ENCODE measurements at places on chromosomes 5 and 9.
A peak's percentile ranks its signal among the peaks of the same experiment; 100 is the strongest.

DNA sequence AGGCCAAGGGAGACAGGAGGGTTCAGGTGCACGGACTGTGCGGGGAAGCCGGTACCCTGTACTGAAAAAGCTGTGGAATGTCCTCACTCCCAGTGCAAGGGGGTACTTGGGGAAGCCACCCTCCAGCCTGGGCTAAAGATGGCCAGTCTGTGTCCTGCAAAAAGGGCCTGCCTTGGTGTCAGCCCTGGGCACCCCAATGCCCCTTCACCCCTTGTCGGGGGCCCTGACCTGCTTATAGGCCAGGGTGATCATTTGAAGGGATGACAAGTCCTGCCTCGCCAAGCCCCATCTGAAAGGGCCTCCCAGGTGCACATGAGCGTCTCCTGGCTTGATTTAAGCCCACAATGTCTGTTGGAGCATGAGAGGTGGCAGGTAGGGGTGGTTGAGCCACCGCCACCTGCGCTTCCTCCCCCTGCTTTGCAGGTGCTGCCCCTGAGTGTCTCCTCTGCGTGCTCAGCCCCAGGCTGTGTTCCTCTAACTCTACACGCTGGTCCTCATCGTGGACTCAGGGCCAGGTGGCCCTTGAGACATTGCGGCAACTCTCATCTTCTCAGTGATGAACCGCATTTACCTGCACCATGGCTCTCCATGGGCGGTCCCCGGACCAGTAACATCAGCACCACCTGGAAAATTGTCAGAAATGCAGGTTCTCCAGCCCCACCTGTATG lies 97.0 kb downstream of the ANKRD33B start:
- DNase-seq: no peak

DNA sequence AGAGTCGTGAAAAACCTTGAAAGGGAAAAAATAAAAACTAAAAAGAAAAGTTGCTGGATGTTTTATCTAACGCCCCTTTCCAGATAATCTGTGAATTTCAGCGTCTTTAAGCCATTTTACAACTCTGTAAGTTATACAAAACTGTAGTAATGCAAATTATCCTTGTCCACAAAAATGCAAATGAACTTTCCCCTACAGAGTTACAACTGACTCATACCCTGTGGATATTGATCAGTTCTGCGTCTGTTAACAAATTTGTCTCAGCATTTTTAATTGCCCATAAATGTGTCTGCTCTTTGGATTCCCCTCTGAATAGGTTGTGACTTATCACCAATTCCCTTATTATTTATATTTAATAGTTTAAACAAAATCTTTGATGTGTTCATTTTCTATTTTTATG lies 105.9 kb upstream of the PRLR start:
- no peak for DNase-seq

- DNase-seq: no peak
Observed at GRCh38 chr5:169511708-169512107, 71.9 kb upstream of the SPDL1 start.

DNA sequence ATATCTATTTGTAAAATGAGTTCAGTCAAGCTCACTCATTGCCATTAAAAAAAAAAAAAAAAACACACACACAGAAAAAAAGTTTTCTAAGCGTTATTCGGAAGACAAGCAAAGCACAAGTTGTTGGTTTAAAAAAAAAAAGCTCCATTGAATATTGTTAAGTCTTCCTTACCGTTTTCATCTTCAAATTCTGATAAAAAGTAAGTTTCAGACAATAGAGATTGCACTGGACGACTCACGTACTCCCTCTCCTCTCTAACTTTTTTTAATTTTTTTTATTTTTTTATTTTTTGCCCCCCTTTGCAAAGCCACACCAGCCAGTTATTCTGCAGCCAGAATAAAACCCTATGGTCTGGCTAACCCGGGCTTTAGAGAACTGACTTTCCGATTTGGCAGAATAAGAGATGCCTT lies 544 bp downstream of the ADAMTS6 start:
- no peak for DNase-seq

- DNase-seq: no peak
Observed at GRCh38 chr5:74282490-74282889, 358.0 kb downstream of the ENC1 start.

- no peak for DNase-seq
Observed at GRCh38 chr5:115194676-115195075, 25.0 kb upstream of the TRIM36 start.

DNA sequence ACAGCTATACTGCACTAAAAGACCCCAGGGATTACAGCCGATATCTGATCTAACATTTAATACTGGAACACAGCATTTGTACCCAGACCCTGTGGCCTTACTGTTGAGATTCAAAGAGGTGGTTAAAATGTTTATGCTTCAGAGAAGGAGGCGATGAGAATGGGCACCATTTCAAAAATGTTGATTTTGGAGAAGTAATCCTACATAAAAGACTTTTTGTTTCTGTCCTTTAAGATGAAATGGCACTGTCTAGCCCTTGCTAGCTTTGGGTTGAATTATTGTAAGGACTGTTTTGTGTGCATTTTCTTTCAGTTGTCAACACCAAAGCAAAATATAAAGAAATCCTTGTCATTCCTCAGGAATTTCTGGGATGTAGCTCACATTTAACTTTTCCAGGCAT lies 288.5 kb upstream of the ANKH start:
- no peak for DNase-seq

- no peak for DNase-seq
Observed at GRCh38 chr5:177233802-177234201, 69.7 kb downstream of the RAB24 start.

DNA sequence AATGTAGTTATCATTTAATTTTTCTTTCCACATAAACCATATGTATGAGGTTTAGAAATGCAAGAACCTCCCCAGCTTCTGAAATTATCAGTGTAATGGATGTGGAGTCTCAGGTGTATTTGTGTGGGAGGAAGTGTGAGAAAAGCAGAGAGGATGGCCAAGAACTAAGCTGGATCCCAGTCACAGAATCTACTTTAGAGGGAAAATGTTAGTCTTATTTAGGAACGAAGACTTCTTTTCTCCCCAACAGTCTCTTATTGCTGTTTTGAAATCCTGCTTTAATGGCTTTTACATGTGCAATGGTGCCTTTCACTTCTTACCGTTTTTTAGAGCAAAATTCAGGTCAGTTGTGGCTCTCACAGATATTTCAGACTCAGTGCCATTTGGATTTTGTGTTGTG lies 3.0 kb downstream of the EQTN start:
- no peak for DNase-seq

- DNase-seq: no peak
Observed at GRCh38 chr5:122300374-122300773, 11.7 kb upstream of the SNCAIP start.

DNA sequence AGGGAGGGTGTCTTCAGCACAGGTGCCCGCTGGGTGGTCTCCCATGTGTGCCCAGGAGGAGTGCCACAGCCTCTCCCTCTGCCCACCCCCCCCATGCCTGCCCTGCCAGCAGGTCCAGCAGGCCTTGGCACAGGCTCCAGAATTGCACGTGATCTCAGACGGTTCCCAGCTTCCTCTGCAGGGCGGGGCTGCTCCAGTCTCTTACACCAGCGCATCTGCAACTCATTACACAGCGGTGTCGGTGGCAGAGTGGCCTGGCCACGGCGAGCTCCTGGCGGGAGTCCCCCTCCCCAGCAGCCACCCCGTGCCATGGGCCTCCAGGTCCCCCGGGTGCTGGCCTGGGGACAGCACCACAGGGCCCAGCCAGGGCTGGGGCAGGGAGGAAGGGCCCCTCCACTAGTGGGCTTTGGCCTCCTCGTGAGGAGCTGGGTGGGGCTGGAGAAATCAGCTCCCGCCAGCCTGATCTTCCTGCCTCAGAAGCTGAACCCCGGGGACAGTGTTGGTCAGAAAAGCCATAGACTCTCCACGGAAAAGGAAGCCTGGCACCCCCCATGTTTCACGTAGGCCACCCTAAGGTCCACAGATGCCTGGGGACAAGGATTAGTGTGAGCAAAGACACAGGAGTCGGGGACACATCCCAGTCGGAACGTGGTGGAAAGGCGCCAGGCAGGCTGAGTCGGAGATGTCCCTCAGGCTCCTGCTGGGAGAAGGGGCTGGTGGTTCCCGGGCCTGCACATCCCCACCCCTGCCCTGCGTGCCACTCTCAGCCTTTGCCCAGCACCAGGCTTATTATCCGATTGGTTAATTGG lies 40.2 kb downstream of the RXRA start:
- DNase-seq: peak; percentile 46

DNA sequence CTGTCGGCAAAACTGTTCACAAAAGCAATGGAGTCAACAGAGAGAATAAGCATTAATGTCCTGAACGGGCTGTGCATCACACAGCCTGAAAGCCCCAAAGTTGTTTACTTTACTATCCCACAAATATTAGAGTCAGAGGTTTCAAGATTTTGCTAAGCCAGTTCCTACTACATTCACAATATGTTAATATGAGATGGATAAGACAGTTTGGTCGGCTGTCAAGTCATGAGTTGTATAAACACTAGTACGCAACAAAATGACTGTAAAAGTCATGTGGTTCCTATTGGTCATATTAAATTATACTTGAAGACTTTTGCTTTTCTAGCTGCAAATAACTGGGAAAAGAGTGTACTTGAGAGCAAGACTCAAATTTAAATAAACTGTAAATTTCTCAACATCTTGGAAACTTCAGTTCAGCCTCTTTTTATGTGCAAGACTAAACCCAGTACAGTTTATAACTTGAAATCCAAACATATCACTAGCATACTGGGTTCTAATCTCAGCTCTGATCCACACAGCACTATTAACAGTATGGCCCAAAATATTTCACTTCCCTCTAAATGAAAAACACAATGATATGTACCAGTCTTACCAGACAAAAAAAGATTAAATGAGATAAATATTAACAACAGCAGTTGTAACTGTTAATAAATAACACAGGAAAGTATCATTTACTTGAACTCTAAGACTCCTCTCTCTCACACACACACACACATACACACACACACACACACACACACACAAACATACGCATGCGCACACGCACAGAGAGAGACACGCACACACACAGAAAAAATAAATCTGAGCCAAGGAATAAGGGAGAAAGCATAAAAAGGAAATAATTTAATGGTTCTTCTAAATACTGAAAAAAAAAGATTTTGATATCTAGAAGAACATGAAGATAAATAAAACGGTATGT lies 33.1 kb downstream of the FANCC start:
- no peak for DNase-seq

DNA sequence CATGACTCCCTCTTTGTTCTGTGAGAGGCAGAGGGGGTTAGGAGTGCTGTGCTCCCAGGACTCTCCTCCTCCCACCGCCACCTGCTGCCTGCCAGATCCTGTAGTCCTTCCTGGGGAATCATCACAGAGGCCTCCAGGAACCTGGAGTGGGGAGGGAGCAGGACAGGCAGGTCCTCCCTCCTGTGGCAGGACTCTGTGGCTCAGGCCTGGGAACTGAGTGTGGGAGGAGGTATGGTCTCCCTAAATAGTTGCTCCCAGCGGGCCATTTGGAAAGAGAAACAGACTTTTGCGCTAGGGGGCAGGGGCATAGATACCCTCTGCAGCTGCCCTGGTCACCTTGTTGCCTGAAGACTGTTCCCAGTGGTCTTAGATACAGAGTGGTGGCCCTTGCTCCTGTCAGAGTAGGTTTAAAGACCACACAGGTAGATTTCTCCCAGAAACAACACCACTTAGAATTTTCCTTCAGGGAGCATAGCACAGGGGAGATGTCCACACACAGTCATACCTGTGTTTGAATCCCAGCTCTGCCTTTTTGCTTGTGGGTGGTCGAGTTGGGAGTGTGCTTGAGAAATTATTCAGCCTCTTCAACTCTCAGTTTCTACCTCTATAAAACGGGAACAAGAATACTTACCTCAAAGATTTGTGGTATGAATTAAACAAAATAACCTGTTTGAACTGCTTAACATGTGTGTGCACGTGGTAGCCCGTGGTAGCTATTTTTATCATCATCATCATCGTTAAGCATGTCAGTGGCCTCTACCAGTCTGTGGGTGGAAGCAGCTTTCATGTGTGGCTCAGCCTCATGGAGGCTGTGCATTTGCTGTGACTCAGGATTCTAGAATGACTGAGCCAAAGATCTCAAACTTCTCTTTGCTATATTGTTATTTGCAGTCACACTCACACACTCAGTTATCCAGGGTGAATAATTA lies 55.8 kb downstream of the SLC22A5 start:
- DNase-seq: no peak

DNA sequence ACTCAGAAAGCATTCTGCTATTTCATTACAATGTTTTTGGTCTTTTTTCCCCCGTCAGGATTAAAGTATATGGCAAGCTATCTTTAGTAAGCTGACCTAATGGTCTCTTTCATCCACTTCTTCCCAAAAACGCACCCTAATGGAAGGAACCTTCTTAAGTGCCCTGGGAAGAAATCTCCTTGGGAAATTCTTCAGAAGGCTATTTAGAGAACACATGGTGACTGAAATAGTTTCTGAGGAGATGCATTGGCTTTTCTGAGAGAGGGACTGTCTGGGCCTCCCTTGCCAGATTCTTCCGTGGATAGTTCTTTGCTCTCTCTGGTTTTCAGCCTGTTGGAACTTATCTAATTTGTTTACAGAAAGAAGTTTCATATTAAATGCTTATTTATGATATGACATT lies 524.1 kb upstream of the MEF2C start:
- DNase-seq: no peak

DNA sequence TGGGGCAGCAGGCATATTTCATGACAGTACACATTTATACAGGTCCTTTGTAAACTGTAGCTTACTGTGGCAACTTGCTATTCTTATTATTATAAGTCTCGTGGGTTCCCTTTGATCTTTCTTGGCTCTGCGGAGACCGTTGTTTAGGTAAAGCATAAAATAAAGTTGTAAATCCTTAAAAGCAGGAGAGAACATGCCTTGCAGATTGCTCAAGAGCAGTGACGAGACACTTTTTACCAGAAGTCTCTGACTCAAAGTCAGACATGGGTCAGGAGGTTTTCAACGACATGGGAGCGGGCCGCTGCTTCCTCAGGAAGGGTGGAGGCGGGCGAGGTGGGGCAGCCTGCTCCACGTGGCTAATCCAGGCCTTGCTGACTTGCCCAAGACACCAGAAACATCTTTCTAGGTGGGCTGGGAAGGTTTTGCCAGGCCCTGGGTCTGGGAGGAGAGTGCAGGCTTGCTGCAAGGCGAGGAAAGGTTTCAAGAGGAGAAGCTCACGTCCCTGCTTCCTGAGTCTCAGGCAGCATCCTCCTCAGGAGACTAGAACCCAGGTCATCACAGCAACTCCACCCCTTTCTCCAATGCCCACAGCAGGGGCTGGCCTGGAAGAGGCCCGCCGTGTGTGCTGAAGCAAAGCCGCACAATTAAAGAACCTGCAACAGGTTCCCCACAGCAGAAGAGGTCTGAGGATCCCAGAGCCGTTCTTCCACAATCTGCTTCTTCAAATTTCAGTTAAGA lies 6.5 kb downstream of the TBC1D2 start:
- no peak for DNase-seq

DNA sequence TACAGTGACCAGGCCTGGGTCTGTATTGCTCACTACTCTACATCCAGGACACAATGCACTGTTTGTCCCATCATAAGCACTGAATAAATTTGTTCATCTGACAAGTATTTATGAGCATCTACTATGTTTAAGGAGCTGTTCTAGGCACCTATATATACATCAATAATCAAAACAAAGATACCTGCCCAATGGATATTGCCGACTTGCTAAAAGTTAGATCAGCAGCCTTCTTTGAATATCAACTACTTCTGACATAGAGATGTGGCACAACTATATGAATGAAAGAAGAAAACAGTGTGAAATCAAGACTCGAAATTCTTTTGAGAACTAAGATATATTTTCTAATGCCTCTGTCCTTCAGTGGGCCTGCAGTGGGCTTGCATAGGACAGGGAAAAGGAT lies 215.7 kb downstream of the ARL15 start:
- DNase-seq: no peak

All from pulmonary artery endothelial cell (primary cell).